ENCODE measurements at places on chromosomes 2 and 18.

GRCh38 chr2:38267270-38267925, 109.7 kb downstream of the ATL2 start:
- no peak for DNase-seq

DNA sequence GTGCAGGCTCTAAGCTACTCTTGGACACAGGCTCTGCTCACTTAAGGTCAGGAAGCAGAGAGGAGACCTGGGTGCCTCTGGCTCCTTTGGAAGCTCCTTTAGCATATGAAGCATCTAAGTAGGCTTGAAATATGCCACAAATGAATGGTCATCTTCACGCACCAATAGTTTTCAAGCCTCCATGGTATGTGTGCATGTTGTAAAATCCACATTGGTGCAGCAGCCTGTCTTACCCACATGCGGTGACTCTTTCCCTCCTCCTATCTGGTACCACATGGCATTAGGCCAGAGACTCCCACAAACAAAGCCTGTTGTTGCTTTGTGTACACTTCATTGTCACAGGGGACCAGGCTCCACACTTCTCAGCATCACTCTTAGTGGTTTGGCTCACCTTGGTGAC, 442.2 kb upstream of the RAB12 start:
- DNase-seq = no peak

DNA sequence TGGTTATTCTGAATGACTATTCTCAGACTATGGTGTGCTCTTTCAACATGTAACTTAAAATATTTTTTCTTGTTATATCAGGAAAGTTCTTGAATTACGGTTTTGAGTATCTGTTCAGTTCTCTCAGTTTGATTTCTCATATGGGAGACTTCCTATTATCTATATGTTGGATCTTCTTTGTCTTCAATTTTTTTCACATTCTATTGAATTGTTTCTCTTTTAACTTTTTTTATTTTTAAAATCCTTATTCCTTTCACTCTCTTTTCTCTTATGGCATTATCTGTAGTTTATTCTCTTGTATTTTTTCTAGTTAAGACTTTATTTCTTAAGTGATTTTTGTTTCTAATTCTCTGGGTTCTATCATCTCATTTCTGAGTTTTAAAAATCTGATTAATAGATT, 252.8 kb upstream of the STON1 start:
- no peak for DNase-seq

DNA sequence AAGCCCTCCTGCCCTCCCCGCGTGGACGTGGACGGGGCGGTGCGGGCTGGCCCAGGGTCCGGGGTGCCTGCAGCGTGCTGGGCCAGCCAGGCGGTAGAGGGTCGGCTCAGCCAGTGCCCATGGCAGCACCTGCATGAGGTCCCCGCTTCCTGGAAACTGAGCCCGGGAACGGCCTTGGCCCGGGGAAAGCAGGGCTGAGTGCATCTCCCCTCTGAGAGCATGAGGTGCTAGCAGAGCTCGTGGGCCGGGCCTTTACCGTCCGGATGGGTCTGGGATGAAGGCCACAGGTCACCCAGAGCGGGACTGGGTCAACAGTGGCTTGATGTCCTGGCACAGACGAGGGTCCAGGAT, 39.8 kb downstream of the TSHZ1 start:
- no peak for DNase-seq

DNA sequence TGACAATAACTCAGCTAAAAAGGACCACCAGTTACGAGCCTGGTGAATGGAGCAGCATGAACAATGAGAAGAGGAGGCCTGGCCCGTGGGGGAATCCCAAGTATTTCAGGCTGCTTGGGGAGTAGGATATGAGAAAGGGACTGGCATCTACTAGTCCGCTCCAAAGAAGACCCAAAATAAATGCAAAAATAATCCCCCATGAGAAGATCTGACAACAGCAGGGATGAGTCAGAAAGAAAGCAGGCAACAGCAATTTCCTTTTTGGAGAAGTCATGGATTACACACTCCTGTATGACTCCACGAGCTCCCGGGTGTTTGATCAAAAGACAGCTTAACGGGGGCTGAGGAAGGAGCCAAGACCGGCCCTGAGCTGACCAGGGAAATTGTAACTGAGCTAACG, 111.4 kb downstream of the SOX11 start:
- no peak for DNase-seq

- DNase-seq = peak; percentile 56
These were observed 1204.5 kb upstream of the CHAC2 start for GRCh38 chr2:52563151-52563550.

DNA sequence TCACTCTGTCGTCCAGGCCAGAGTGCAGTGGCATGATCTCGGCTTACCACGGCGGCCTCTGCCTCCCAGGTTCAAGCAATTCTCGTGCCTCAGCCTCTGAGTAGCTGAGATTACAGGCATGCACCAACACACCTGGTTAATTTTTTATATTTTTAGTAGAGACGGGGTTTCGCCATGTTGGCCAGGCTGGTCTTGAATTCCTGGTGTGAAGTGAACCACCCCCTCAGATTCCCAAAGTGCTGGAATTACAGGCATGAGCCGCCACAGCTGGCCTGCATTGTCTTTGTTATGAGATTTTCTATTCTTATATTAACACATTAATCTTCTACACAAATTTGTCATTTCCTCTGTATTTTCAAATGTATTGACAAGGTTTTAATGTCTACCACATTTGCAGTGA, 75.2 kb downstream of the SEPTIN10 start:
- DNase-seq = no peak

DNA sequence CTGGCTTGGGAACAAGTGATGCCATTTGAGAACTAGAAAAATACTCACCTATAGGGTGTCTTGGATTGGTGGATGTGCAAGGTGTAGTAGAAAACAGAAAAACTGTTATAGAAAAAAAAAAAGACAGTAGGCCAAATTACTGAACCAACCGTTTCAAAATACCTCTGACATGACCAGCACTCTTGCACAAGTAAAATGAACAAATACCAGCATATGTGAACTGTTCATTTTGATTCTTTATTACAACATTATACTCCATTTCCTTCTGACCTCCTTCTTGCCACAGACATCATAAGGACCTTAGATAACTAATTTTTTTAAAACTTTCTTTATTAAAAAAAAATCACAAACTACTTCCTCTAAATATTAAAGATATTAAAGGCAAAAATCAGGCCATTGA, 125.5 kb downstream of the ATAD2B start:
- no peak for DNase-seq

DNA sequence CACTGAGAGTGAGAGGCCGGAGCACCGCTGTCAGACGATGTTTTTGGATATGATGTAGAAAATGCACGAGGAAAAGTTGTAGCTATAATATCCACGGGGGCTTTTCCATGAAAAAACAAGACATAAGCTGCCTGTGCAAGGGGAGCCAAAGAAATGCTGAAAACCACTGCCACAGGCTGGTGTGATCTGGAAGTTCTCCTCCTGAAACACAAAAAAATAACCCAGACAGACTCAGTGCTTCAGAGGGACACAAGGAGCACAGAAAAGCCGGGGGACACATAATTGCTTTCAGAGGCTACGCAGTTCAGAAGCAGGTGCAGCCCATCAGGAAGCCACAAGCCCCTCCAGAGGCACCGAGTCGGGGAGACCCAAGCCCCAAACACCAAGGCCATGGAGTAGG, 98.2 kb downstream of the ZNF516 start:
- DNase-seq = no peak

GRCh38 chr2:1745171-1746023, 1.1 kb upstream of the PXDN start:
- no peak for DNase-seq

DNA sequence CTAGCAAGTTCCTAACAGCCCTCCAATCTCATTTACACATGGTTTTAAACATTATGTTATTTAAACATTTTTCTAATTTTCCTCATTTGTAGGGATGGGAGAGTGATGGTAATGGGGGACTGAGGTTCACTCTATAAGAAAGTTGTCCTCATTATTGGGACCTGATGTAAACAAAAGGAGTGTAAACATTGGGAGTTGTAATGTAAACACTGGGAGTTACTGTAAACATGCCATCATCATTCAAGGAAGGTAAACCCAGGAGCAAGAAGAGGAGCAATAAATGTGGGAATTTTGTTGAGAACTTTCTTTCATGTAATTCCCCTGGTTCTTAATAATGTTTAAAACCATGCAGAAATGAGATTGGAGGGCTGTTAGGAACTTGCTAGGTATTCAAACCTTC, 17.8 kb downstream of the RFTN2 start:
- no peak for DNase-seq

GRCh38 chr2:65349863-65350262, 82.5 kb downstream of the SPRED2 start:
- DNase-seq = no peak

- DNase-seq = no peak
These were observed 143.9 kb upstream of the SLC39A10 start for GRCh38 chr2:195513119-195513518.

- no peak for DNase-seq
These were observed 292.4 kb downstream of the TRIB2 start for GRCh38 chr2:13009027-13009642.

GRCh38 chr2:219929835-219930234, 302.4 kb downstream of the SLC4A3 start:
- DNase-seq = no peak

- no peak for DNase-seq
These were observed 22.5 kb upstream of the UBE2F start for GRCh38 chr2:237944302-237944701.

DNA sequence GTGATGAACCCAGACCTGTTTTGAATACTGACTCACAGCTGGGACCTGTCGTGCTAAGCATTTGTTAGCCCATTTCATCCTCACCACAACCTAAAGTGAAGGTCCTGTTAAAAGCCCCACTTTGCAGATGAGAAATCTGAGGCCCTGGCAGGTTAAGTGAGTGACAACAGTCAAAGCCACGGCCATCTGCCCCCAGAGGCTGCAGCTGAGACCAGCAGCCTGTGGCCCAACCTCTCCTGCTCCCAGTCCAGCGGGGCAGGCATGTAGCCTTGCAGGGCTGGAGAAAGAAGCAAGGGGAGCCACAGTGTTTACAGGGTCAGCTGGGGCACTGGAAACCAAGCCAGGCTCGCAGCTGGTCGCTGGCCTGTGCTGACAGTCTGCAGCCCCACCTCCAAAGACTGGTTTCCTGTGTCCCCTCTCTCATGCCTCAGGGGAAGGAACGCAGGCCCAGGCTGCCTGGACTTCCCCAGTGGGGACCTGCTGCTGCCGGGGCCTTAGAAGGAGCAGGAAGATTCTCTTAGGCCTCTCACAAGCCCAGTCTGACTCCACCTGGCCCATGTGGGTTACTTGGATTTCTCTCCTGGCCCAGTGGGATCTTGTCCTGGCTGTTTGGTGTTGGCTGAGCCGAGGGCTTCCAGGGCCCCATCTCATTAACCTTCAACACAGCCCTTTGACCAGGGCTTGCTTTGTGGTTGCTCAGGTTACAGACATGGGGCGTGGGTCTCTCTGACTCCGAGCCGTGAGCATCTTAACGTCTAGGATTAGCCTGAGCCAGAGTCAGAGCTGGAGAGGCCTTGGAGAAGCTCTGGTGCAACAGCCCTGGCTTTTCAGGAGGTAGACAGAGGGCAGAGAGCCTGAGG, 1.7 kb downstream of the INPP5D start:
- DNase-seq = peak; percentile 14

DNA sequence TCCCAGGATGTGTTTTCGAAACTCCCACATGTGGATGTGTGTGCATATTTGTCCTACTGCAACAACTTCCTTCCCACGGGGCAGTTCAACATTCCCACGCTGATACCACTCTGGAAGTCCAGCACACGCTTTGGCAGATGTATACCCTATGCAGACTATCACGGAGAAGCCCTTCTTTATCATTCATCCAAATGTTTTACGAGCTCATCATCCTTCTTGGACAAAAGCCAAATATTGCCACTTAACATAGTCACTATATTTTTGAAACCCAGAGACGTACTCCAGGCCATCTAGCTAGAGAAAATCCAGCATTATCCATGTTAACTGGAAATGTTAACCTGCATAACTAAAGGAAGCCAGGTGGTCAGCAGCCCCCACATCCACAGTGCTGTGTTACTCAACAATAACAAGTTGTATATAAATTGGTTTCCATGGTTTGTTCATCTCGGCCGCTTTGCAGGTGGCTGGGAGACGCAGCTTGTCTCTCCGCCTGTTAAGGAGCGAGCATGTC, 131.5 kb downstream of the ZNF532 start:
- DNase-seq = no peak

GRCh38 chr2:28305202-28305601, 87.5 kb upstream of the FOSL2 start:
- DNase-seq = no peak

- DNase-seq = peak; percentile 35
These were observed 643 bp downstream of the PLCL1 start for GRCh38 chr2:197804758-197805714.

DNA sequence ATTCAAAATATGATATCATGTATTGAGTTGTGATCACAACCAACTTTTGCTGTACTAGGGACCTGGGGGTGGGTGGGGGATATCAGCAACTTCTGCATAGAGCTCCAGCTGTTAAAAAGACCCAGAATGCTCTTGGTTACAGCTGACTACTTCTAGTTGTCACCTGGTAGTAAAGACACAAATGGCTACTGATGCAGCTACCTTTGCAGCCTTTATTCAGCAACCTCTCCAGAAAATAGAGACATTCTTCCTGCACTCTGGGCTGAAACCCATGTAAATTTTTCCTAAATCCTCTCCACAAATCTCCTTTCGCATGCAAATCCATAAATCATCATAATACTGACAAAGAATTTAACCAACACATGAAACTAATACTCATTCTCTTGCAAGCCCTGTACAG, 238.3 kb downstream of the TCF4 start:
- no peak for DNase-seq

DNA sequence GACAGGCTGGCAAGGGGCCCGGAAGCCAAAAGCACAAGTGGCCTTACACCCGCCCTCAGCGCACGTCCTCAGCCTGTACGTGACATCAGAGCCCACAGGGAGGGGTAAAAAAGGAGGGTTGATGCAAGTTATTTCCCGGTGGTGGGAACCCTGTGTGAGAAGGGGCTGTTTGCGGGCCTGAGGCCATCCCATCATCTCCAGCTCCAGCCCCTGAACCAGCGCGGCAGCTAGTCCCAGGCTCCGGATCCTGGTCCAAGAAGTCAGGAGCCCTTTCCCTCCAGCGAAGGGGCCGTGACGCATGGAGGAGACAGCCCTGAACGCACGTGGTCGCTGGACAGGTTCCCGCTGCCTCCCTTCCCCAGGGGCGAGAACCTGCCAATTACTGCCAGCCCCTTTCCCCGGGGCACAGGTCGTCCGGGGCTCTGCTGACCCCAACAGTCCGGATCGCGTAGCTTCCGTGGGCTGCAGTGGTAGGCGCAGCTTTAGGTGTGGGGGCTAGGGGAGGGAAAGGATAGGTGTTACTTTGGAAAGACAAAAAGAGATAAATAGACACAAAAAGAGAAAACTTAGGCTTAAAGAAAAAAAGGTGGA, 1.3 kb upstream of the LRP2 start:
- DNase-seq = peak; percentile 84

DNA sequence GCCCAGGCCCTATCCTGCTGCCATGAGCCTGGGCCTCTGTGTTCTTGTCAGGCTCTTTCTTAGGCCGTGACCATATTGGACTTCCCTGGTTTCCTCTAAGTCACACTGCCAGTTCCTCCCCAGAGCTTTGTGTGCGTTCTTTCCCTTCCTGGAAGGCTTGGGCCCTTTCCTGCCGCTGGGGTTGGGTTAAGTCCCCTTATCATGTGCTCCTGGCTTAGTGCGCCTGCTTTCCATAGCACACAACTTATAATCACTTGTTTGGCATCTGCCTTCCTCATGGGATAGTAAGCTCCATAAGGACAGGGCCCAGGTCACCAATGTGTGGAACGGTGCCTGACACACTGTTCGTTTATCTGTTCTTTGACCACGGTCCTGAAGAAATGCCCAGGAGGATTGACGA, 31.3 kb downstream of the NIFK start:
- DNase-seq = no peak

Data from Caco-2 (cell line).